RKO (cell line): ENCODE measurements at places on chromosomes 6 and 20.

DNA sequence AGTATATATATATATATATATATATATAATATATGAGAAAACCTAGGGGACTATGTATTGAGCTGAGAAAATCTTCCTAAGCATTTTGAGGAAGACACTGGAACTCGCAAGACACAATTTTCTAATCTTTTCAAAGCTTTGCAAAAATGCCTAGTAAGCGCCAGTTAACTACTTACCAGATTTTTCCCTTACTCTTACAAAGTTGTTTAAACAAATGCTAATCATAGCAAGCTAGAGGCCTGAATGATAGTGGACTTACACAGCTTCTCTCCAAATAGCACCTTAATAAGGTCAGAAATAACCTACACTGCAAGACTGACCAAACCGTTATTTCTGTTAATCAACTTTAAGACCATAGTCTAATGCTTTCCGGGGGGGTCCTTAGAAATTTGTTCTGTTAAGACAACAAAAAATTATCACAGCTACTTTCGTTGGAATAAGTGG, 56.1 kb upstream of the HFE start:
- DNase-seq: peak; percentile 65

GRCh38 chr20:31833130-31833930, 12.1 kb downstream of the FOXS1 start:
- DNase-seq: peak; percentile 51

DNA sequence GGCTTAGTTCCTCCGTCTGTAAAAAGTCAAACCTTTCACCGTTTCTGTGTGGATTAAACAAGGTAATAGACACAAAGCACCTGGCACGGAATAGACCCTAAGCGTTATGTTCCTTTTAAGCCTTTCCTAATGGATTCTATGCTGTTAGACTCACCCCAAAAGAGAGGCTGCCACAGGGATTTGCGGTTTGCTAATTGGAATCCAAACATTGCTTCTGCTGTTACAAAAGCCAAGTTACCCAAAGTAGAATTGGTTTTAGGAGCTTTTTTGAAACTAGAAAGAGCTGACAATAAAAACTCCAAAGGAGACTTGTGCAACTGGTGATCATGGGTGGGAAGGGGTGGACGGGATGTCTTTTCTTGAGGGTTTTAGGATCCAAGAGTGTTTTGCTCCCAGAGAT, 178.0 kb downstream of the BMP7 start:
- DNase-seq: no peak

GRCh38 chr20:23477223-23477622, 13.7 kb upstream of the CST8 start:
- no peak for DNase-seq

- DNase-seq: no peak
Measured at GRCh38 chr20:21339499-21339898, 36.4 kb downstream of the XRN2 start.

DNA sequence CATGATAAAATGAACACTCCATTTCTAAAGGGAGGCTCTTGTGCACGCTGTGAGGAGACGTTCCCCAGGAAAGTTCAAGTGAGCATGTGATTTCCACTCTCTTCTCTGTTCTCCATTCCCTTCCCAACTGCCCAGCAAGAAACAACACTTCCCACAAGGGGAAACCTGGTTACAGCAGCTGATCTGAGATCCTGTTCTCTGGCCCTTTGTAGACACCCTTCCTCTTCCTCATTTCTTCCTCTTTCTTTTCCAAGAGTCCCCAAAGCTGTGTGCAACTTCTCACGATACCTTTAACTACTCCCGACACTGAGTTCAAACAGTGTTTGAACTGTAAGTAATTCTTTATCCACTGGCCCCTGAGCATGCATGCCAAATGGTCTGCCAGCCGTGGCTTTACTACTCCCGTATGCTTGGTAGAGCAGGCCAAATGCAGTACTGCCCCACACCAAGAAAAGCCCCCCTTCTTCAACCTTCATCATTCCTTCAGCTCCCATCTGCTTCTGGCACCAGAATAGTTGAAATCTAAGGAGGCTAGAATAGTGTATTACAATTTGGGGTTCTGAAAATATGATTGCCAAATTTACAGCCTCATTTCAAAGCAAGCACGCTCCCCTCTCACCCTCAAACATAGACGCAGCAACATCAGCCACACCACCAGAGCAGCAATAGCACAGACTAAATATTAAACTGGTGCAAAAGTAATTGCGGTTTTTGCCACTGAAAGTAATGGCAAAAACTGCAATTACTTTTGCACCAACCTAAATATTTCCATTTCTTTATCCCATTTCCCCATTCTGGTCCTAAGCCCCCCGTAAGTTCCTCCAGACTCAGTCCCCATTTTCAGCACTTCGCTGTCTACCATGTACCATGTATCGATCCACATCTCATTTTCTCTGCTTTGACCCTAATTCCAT, 4.3 kb downstream of the HLA-DMB start:
- DNase-seq: no peak

GRCh38 chr20:41009946-41010345, 18.7 kb upstream of the TOP1 start:
- no peak for DNase-seq

- DNase-seq: no peak
Measured at GRCh38 chr6:101932704-101933103, 539.2 kb downstream of the GRIK2 start.

DNA sequence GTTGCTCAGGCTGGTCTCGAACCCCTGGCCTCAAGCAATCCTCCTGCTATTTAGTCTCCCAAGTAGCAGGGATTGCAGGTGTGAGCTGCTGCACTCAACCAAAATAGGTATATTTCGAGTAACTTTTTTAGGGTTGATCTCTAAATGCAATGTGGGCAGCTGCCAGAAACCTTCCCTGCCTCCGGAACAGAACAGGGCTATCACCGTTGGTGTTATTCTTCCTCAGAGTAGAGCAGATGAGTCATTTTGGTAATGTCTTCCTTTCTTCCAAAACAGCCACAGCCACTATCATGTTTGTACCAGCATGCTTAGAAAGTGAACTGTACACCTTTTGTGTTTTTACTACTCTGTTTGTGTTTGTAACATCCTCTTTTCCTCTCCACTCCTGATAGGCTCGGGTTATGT, 44.1 kb downstream of the SNX9 start:
- no peak for DNase-seq

- no peak for DNase-seq
Measured at GRCh38 chr20:9233804-9234203, 164.9 kb downstream of the PLCB4 start.

DNA sequence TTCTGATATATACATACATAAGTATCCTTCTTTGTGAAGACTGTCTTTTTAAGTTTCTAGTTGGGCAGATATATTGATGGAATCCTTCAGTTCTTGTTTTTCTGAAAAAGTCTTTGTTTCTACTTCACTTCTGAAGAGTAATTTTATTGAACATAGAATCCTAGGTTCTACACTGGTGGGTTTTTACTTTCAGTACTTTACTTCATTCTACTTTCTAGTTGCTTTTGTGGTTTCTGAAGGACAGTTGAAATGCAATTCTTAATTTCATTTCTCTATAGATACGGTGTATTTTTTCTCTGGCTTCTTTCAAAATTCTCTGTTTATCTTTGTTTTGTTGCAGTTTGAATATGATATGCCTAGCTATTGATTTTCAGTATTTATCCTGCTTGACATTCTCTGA, 105.3 kb downstream of the HMGCLL1 start:
- DNase-seq: no peak

DNA sequence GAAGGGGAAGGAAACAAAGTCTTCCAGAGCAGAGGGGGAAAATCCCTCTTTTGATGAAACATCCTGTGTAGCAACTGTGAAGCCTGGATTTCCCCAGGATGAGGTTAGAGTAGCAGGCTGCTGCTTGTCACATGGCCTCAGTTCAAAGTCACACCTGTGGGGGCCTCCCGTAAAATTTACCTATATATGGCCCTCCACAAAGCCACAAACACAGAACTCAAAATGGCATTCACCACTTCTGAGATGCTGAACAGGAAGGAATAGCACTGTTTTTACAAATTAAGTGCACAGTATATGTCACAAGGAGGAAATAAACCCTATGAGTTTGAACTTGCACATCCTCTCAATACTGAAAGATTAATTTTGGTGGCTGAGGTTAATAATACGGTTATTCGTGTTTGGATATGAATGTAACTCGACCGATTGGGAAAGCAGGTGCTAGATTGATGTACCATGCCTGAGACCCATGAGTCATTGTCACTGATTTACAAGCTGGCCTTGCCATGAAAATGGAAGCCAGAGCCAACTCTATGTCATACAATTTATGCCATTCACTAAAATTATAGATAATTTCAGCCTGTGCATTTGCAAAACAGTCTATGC, 70.6 kb downstream of the SGK1 start:
- no peak for DNase-seq

DNA sequence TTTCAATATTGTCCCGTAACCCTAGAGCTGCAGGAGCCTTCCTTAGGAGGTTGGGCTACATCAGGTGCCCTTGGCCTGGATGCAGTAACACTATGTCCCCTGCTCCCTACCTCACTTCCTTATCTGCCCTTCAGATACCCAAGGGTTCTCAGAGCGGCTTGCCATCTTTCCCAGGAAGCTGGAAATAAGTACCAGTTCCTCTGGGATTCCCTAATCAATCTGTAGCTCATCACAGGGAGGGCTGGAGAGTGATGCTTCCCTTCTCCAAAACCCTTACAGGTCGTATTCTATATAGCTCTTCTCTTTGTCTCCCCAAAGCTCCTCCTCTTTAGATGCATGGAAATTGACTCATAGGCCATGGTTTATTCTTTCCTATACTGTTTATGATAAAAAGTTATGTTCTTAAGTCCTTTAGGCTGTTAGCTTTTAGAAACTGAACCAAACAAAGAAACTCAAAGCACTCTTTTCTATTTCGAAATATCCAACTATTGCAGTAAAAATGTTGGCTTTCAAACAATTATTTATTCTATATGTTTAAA, 4.2 kb downstream of the MYCT1 start:
- no peak for DNase-seq

GRCh38 chr6:6407071-6407741, 86.7 kb upstream of the F13A1 start:
- DNase-seq: no peak

GRCh38 chr20:62752671-62753501, 43.4 kb upstream of the MRGBP start:
- DNase-seq: no peak

- DNase-seq: no peak
Measured at GRCh38 chr20:22414305-22414742, 170.0 kb downstream of the FOXA2 start.
